Lung (tissue), 17 donors: ENCODE measurements at places on chromosomes 6 and 20. TPM values are rescaled to one million over a fixed set of nuclear protein-coding genes. Genes with fewer than 3 reads are reported as not detected.

The RNF144B gene
- polyA plus RNA-seq, result 62.1 TPM

GRCh38 chr6:144148886-144149285, 1.4 kb upstream of the STX11 start:
- H3K27me3 ChIP-seq, result peaks cover 5% of the 10 kb centered on the region
- no peaks in the 10 kb centered on the region for H3K4me1 ChIP-seq
- no peak overlapping the region for H3K4me3 ChIP-seq
- H3K27ac ChIP-seq, result no peak overlapping the region

- no peaks in the 10 kb centered on the region for H3K4me1 ChIP-seq
- DNase-seq, result peak; percentile 21
- H3K27me3 ChIP-seq, result no peaks in the 10 kb centered on the region
- H3K27ac ChIP-seq, result no peak overlapping the region
- no peak overlapping the region for H3K4me3 ChIP-seq
- no peaks in the 10 kb centered on the region for H3K36me3 ChIP-seq
These were observed 31.7 kb upstream of the CST1 start for GRCh38 chr20:23782366-23782983.

- peaks cover 6% of the 10 kb centered on the region for H3K36me3 ChIP-seq
- no peak overlapping the region for H3K27ac ChIP-seq
- H3K4me3 ChIP-seq, result no peak overlapping the region
- no peak for DNase-seq
- peaks cover 20% of the 10 kb centered on the region for H3K4me1 ChIP-seq
These were observed 6.6 kb downstream of the TSPYL4 start for GRCh38 chr6:116247285-116247684.

- H3K27me3 ChIP-seq, result no peaks in the 10 kb centered on the region
- no peak for DNase-seq
- no peaks in the 10 kb centered on the region for H3K4me1 ChIP-seq
These were observed 127.9 kb upstream of the FOXO3 start for GRCh38 chr6:108432792-108433191.

The KCNK17 gene
- 2.9 TPM for polyA plus RNA-seq

DNA sequence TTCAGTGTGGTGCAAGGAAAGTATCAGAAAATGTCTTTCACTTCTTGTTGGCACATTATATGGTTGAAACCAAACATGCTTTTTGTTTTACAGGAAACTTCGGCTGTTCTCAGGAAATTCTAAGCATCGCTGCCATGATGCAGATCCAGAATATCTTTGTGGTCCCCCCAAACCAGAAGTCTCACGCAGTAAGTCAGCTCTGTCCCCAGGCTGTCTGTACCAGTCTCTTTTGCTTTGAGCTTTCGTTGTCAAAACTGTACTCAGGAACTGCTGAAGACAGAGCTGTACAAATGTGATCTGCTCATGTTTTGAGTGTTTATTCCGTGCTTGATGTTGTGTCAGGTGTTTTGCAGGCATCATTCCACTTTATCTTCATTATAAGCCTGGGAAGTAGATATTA, 59.6 kb downstream of the DHX35 start:
- no peaks in the 10 kb centered on the region for H3K27me3 ChIP-seq
- H3K4me1 ChIP-seq, result no peaks in the 10 kb centered on the region
- no peak overlapping the region for H3K27ac ChIP-seq
- H3K36me3 ChIP-seq, result peaks cover 52% of the 10 kb centered on the region

- peak overlapping the region; percentile 28 for H3K27ac ChIP-seq
- H3K4me3 ChIP-seq, result no peak overlapping the region
- no peaks in the 10 kb centered on the region for H3K27me3 ChIP-seq
These were observed 20.2 kb downstream of the STAU1 start for GRCh38 chr20:49167811-49168507.

GRCh38 chr6:6169141-6169540, 151.3 kb downstream of the F13A1 start:
- no peaks in the 10 kb centered on the region for H3K4me1 ChIP-seq
- H3K27me3 ChIP-seq, result peaks cover 2% of the 10 kb centered on the region
- H3K4me3 ChIP-seq, result no peak overlapping the region
- DNase-seq, result no peak

The NRSN1 gene
- not detected for polyA plus RNA-seq

- peak; percentile 22 for DNase-seq
- no peaks in the 10 kb centered on the region for H3K27me3 ChIP-seq
- H3K4me1 ChIP-seq, result peaks cover 8% of the 10 kb centered on the region
- H3K4me3 ChIP-seq, result no peak overlapping the region
- no peaks in the 10 kb centered on the region for H3K36me3 ChIP-seq
These were observed 406.7 kb downstream of the CD83 start for GRCh38 chr6:14524319-14524718.

- H3K27ac ChIP-seq, result no peak overlapping the region
- no peak overlapping the region for H3K4me3 ChIP-seq
- H3K4me1 ChIP-seq, result no peaks in the 10 kb centered on the region
These were observed 133.8 kb downstream of the BTBD3 start for GRCh38 chr20:12051206-12052163.

DNA sequence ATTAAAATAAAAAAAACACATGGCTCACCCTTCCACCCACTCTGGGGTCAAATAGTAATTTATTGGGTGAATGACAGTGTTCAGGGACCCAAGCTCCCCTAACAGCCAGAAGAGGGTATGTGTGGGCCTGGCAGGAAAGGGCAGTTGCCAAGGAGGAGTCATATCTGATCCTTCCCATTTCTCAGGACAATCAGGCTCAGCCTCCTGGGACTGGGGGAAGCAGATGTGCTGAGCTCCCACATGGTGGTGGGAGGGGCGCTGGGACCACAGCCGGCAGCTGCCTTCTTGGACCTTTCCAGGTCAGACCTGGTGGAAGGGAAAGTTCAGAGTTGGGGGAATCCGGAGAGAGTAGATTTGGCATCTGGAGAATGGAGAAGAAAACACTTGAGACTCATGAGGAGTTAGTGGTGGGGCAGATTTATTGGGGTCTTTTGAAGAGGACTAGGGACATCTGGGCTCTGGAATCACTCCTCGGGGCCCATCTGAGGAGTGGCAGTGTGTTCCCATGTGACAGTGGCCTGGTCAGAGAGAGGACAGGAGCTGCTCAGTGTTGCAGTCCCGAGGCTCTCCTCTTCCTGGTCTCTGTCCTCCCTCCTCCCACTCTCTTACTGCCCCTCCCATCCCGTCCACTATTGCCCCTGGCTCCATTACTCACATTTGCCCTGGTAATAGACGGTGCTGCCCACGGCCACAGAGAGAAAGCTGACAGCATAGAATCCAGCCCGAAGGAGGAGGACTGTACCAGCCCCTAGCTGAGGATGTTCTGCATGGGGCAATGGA, 3.0 kb downstream of the LST1 start:
- no peaks in the 10 kb centered on the region for H3K27me3 ChIP-seq
- H3K4me3 ChIP-seq, result no peak overlapping the region
- DNase-seq, result no peak
- H3K4me1 ChIP-seq, result no peaks in the 10 kb centered on the region
- no peaks in the 10 kb centered on the region for H3K36me3 ChIP-seq
- no peak overlapping the region for H3K27ac ChIP-seq

- no peak overlapping the region for H3K4me3 ChIP-seq
- H3K27me3 ChIP-seq, result no peaks in the 10 kb centered on the region
- H3K4me1 ChIP-seq, result peaks cover 39% of the 10 kb centered on the region
- no peak for DNase-seq
These were observed 28.8 kb upstream of the VEGFA start for GRCh38 chr6:43740961-43741764.

The KCNQ5 gene
- polyA plus RNA-seq, result 0.12 TPM

The PI16 gene
- 0.60 TPM for polyA plus RNA-seq

DNA sequence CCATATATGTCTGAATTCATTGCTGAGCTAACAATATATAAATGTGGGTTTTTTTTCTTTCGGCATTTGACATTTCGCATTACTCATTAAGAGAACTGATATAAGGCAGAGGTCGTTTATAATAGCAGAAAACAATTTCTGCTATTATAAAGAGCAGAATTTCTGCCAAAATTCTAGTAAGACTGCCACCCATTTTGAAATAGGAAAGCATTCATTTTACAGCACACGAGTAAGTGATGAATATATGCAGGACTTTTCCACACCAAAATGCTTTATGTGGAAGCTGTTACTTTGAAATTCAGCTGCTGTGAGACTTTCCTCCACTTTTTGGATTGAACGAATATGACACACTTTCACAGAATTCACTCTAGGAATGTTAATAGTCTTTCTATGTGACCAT, 610.9 kb upstream of the MAN1A1 start:
- no peak for DNase-seq
- H3K27me3 ChIP-seq, result no peaks in the 10 kb centered on the region
- no peak overlapping the region for H3K27ac ChIP-seq
- no peak overlapping the region for H3K4me3 ChIP-seq
- H3K4me1 ChIP-seq, result no peaks in the 10 kb centered on the region

DNA sequence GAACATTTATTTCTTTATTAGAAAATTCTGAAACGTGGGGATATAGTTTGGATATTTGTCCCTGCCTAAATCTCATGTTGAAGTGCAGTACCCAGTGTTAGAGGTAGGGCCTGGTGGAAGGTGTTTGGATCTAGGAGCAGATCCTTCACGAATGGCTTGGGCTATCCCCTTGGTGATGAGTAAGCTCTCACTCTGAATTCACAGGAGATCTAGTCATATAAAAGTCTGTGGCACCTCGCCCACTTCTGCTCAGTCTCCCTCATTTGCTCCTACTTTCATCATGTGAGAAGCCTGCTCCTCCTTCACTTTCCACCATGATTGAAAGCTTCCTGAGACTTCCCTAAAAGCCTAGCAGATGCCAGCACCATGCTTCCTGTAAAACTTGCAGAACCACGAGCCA, 96.8 kb upstream of the GJE1 start:
- H3K27me3 ChIP-seq, result no peaks in the 10 kb centered on the region
- no peaks in the 10 kb centered on the region for H3K4me1 ChIP-seq
- no peak overlapping the region for H3K27ac ChIP-seq
- DNase-seq, result no peak

DNA sequence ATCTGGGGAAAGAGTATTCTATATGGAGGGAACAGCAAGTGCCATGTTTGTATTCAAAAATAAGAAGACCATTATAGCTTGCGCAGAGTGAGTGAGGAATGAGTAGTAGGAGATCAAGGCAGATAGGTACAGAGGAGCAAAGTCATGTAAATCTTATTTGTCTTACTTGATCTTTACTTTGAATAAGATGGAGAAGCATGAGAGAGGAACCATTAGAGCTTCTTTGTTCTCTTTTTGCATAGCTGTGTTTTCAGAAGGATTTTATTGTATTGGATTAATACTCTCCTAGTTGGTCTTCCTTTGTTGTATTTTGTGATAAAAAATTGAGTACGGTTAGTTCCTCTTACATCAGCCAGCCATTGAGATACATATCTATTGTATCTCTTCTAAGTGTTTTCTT, 88.4 kb downstream of the SCAF8 start:
- H3K4me3 ChIP-seq, result no peak overlapping the region
- peaks cover 6% of the 10 kb centered on the region for H3K4me1 ChIP-seq
- no peak overlapping the region for H3K27ac ChIP-seq
- no peaks in the 10 kb centered on the region for H3K27me3 ChIP-seq

The COL9A1 gene
- polyA plus RNA-seq, result 0.06 TPM

The MROH8 gene
- polyA plus RNA-seq, result 0.84 TPM

The SIRPD gene
- 0.75 TPM for polyA plus RNA-seq

The SALL4 gene
- polyA plus RNA-seq, result 0.06 TPM

The CDKAL1 gene
- 4.0 TPM for polyA plus RNA-seq

The TREM1 gene
- polyA plus RNA-seq, result 112 TPM
